ENCODE measurements at places on chromosomes 2 and 18.

DNA sequence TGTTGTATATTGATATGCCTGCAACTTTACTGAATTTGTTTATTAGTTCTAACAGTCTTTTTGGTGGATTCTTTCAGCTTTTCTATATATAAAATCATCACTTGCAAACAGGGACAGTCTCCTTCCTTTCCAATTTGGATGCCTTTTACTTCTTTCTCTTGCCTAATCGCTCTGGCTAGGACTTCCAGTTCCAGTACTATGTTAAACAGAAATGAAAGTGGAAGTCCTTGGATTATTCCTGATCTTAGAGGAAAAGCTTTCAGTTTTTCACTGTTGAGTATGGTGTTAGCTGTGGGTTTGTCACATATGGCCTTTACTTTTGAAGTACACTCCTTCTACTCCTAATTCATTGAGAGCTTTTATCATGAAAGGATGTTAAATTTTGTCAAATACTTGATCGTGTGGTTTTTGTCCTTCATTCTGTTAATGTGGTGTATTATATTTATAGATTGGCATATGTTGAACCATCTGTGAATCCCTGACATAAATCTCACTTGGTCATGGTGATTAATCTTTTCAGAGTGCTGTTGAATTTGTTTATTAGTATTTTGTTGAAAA is 52.9 kb downstream of the REL start:
- no peak for DNase-seq

- no peak for DNase-seq
These were observed 72.1 kb upstream of the CAB39 start for GRCh38 chr2:230640540-230641011.

GRCh38 chr18:78099979-78100588 is 850.4 kb downstream of the GALR1 start:
- DNase-seq, result no peak

DNA sequence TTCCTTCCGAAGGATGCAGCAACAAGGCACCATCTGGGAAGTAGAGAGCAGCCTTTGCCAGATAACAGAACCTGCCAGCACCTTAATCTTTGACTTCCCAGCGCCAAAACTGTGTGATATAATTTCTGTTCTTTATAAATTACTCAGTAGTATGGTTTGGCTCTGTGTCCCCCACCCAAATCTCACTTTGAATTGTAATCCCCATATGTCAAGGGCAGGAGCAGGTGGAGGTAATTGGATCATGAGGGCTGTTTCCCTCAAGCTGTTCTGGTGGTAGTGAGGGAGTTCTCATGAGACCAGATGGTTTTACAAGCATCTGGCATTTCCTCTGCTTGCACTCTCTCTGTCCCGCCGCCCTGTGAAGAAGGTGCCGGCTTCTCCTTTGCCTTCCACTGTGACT is 899.9 kb downstream of the TRIB2 start:
- no peak for DNase-seq

DNA sequence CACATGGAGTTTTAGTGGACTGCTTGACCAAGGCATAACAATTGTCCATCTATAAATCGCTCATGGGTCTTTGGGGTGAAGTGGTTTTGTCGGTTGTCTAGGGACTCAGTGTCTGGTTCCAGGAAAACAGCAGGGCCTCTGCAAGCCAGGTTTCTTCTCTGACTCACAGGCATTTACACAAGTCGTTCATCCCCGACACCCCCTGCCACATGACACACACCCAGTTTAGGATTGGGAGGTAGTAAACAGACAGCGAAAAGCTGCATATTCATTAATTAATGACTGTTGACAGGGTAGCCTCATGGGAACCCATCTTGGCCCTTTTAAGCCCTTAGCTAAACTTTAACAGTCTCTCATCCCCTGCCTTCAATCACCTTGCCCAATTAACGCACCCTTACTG is 194.8 kb upstream of the ACVR2A start:
- DNase-seq, result no peak

DNA sequence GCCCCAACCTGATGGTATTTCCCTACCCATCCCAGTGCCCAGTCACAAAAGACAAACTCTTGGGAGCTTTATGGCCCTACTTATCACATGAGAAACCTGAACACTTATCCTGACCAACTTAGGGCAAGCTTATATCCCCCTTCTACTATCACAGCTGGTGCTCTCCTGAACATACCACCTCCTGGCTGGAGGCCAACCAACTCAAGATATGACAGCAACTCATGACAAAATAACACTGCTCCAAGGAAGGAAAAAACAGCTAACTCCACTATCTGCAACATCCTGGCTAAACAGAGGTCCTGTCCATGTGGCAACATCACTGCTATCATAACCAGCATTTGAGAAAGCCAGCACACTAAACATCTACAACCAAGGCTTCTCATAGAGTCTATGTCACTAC is 20.9 kb upstream of the CLASP1 start:
- no peak for DNase-seq

- no peak for DNase-seq
These were observed 281.1 kb upstream of the FN1 start for GRCh38 chr2:215716956-215717355.

DNA sequence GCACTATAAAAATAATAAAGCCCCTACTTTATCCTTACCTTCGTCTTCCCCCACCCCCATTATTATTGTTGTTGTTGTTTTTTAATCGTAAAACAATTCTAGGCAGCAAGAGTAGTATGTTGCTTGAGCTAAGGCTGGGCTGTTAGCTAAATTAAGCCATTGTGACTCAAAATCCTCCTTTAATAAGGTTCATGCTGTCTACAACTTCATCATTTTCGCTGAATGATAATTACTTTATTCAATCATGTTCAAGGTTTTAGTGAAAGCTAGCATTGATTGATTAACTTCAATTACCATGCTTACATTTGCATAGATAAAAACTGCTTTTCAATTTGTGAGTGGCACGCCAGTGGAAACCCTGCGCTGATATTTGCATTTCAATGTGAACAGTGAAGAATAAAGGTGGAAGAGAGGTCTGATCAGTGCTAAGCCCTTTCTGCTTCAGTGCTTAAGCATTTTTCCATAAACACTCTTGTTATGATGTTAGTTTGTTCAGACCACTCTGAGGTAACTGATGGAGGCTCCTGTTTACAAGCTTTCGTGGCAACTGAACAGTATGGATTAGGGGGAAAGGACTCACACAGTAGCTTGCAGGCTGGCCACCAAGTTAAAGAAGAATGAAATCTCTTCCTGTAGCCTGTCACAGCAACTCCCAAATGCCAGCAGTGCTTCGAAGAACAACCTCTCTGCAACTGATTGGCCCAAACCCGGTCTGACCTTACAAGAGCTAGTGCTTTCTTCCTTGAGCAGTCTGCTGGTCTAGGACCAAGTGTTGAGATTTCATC is 156.8 kb downstream of the GPD2 start:
- DNase-seq, result no peak

- DNase-seq, result no peak
These were observed 8.9 kb upstream of the POU3F3 start for GRCh38 chr2:104844807-104845551.

DNA sequence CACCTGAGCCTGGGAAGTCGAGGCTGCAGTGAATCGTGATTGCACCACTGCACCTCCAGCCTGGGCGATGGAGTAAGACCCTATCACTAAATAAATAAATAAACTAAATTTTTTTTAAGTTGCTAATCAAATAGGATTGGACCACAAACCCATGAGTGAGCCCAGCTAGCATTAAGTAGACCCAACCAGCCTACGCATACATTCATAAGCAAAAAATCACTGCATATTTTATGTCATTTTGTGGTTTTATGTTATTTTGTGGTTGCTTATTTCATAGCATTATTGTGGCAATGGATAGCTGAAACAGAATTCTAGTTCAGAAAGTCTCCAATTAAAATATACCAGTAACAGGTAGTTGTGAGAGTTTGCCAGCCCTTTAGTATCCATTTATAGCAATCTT is 29.1 kb upstream of the ZC3H15 start:
- no peak for DNase-seq

- no peak for DNase-seq
These were observed 7.0 kb downstream of the TMEM131 start for GRCh38 chr2:97988722-97989121.

- DNase-seq, result no peak
These were observed 81.1 kb upstream of the CAVIN2 start for GRCh38 chr2:191927991-191928390.

- no peak for DNase-seq
These were observed 67.5 kb upstream of the ZNG1B start for GRCh38 chr2:113370030-113370429.

- DNase-seq, result no peak
These were observed 99.7 kb upstream of the NCKAP5 start for GRCh38 chr2:133667968-133668367.

DNA sequence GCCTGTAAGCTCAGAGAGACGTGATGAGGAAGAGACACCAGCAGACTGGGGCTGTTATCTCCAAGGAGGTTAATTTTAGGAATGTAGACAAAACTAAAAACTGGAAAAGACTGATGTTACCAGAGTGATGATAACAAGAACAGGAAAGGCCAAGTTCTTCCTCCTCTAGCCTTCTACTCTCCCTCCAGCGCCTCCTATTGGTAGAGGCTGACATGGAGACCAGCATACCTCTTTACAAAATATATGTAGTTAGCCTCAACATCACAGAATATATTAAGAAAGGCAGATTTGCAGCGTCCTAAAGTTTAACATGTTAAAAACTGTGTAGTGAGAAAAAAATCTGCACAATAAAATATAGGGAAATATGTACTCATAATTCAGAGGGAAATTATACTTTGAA is 66.0 kb downstream of the TCF4 start:
- no peak for DNase-seq

DNA sequence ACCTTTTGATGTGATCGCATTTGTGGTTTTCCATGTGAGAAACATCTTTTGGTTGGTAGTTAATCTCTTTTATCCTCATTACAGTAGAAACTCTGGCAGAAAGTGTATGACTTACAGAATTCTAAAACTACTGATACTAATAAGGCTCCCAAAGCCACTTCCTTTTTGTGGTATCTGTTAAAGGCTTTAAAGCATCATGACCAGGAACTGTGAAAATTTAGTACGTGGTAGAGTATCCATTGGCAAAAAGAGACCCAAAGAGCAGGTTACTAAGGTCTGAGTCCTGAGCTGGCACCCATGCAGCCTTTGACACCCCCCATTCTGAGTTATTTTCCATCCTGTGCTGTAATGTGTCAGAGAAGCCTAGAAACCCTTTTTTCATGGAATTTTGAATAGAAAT is 94.5 kb downstream of the DPP4 start:
- no peak for DNase-seq

GRCh38 chr18:58761970-58762780 is 90.9 kb downstream of the MALT1 start:
- DNase-seq, result no peak

GRCh38 chr18:48342125-48342524 is 67.1 kb downstream of the ZBTB7C start:
- DNase-seq, result no peak

DNA sequence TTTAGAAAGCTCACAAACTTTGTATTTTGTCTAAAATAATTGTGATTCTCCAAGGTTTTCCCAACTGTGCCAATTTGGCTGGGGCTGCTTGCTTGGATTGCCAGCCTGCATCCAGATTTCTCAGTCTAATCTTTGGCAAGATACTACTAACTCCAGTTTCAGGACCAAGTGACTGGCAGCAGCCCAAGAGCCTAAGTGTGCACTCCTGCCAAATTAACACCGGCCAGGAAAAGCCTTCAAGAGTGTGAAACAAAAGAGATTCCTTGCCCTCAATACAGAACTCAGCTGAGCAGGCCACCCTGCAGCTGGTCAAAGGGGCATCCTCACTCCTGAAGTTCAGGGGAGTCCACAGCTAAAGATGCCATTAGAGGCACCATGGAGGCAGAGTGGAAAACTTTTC is 589.0 kb upstream of the ACVR2A start:
- no peak for DNase-seq

- DNase-seq, result no peak
These were observed 22.6 kb downstream of the GREB1L start for GRCh38 chr18:21264651-21265050.

GRCh38 chr2:224032283-224032682 is 6.8 kb downstream of the SERPINE2 start:
- no peak for DNase-seq

DNA sequence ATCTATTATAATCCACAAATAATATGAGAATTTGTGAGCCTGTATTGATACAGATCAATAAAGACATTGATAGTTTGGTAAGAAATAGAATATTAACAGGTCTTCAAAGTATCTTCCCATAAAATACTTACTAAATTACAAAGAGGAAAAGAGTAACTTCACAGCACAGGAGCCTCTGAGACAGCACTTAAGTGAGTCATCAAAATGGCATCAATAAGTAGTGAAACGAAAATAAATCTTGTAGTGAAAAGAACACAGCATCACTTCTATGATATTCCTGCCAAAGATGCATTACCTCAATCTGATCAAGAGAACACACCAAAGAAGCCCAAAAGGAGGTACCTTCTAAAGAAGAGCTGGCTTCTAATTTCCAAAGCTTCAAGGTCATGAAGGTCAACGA is 116.4 kb downstream of the CBLN2 start:
- no peak for DNase-seq

DNA sequence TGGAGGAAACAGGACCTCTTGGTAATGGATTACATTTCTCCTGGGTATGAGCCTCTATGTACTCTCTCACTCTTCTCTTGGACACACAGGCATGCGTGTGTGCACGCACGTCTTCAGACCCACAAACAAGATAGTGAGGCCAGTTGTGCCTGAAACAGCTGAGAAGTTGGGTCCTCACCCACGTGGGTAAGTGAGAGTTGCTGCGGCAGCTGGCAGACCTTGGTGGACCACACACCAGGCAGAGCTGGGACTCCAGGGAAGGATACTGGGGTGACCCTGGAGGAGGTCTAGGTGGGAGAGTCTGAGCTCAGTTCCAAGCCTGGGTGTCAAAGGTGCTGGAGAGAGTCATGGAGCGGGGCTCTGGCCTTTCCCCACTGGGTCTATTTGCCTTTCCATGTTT is 194.3 kb downstream of the HAUS1 start:
- DNase-seq, result no peak

GRCh38 chr18:57918601-57919000 is 115.5 kb upstream of the ATP8B1 start:
- DNase-seq, result no peak

- DNase-seq, result no peak
These were observed 62.7 kb upstream of the GATA6 start for GRCh38 chr18:22106536-22107292.

DNA sequence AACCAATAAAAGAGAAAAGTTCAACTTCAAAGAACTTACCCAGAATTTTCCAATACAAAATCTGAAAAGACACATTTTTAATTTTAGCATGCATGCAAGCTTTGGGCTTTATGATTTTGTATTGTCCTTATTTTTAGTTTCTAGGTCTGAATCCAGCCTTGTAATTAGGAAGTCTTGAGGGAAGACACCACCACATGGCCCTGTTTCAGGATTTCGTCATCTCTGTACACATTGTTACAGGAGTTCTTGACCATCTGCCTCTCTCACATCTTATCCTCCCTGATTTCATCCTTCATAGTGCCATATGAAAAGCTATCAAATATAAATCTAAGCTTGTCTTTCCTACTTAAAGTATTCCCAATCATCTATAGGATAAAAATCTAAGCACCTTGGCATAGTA is 176.1 kb downstream of the TXNL1 start:
- no peak for DNase-seq

All from CD4-positive, alpha-beta T cell treated with Interleukin-15 for 4 hours (primary cell).